ENCODE measurements at places on chromosomes 4 and X.

- no peak for DNase-seq
Observed at GRCh38 chr4:106746451-106746850, 289.7 kb downstream of the DKK2 start.

DNA sequence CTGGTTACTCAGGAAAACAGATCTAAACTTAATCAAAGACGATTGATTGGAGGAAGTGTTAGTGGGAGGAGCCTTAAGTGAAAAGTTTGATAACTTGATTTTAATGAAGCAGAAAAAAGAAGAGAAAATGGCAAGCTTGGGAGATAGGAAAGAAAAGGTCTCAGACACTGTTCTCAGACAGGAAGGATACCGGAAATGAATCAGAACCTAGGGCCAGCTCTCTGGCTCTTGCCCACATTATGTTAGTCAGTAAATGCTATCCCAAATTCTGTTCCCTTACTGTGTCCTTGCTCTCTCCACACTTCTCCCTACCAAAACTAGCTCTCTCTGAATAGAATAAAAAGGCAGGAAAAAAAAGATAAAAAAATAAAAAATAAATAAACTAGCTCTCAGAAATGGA, 48.6 kb upstream of the TMEM164 start:
- no peak for DNase-seq

DNA sequence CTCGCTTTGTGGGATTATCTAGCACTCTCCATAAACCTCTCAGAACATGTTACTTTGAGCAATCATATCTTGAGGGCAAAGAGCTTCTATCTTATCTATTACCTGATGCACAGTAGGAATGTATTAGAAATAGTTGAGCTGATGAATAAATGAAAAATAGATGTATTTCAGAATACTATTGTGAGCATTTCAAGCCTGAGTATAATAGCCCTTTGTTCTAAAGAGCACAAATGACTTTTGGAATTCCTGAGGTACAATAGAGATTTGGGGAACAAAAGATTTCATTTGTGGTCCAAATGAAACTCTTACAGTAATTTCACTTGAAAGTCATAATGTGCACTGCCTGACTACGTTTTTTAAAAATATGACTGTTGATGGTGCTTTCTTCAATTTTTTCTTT, 159.5 kb downstream of the UGT8 start:
- DNase-seq: no peak

GRCh38 chrX:45266456-45266855, 65.8 kb upstream of the DIPK2B start:
- DNase-seq: no peak

DNA sequence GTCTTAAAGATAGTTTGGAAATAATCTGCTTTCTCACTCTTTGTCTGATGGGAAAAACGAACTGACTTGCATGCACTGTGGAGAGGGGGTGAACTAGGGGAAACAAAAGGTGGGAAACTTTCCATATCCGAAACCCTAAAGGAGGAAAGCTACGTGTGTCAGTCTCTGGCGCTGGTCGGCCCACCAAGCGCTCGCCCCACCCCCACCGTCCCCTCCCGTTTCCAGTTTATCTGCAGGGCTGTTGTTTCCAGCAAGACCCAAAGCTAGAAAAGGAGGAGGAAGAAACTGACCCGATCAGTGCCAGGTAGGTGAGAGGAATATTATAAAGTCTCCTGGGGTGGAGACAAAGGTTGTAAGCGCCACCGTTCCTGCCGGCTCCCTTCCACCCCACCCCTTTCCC, 552 bp downstream of the TCEAL9 start:
- DNase-seq: peak; percentile 36

DNA sequence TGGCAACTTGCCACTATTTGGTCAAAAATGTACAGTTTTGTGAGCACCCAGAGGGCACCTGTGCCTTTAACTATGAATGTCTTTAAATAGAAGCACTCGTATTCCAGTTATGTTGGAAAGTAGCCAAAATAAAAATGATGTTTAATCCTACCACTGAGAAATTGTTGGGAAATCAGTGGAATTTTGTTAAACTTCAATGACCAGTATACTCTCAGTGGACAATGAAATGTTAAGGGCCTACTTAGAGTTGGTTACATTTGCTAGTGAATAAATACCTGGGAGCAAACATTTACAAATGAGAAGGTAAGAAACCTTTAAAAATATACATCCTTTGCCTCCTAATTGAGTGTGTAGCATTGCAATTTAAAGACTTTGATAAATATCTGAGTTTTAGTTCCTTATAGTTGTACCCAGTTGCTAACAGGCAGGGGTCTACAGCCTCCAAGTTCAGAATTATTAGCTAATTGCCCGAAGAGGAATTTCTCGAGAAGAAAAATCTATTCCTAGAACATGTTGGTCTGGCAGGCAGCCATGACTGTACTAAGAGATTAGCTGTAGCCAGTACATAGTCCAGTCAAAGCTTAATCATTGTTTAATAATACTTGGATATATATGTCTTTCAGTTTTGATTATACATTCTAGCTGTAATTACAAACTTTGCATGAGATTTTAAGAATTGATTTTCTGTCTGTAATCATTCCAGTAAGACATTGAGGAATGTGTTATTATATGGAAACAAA, 93.2 kb downstream of the IL1RAPL2 start:
- peak; percentile 29 for DNase-seq

DNA sequence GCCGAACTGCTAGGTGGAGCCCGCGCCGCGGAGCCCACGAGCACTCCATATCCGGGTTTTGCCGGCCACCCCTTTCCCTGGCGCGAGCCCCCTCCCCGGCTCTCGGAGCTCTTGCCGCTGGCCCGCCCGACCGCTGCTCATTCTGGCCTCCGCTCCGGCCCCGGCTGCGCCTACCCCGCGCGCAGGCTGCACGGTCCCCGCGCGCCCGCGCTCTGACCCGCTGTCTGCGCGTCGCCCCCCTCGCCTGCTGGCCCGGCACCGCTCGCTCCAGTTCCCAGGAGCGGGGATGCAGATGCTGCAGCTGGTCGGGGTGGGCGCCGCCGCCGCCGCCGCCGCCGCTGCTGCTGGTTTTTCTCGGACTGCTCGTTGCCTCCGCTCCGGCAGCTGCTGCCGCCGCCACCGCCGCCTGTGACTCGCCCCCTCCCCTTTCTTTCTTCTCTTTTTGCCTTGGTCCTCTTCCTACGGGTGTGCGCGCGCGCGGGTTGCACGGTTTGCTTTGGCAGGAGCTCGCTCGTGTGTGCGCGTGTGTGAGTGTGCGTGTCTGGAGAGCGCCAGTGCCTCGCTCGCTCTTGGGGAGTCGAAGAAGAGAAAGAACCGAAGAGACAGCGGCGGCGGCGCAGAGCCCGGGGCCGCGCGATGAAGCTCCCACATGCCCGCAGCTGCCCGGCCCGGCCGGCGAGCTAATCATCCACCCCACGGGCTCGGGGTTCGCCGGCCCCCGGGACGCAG, at the start of gene ADGRL3:
TSS of gene ADGRL3 (plus strand) at position 140 of the 729 bp plus-strand sequence.
- peak; percentile 56 for DNase-seq
